ENCODE measurements at places on chromosomes 6 and 20. TPM values are rescaled to one million over a fixed set of nuclear protein-coding genes. Genes with fewer than 3 reads are reported as not detected.

The TRIM40 gene
- not detected for total RNA-seq

The FAM50B gene
- 6.1 TPM for total RNA-seq

The SMOC2 gene
- total RNA-seq = not detected

The STX11 gene
- 2.4 TPM for total RNA-seq

The SLC44A4 gene
- total RNA-seq = not detected

The SFT2D1 gene
- 33.2 TPM for total RNA-seq

The MBOAT1 gene
- total RNA-seq = 2.5 TPM

The GPSM3 gene
- total RNA-seq = 0.36 TPM

Measured in A549 treated with dexamethasone at 1 μM for 4 hours (cell line).